ENCODE measurements at places on chromosomes 3 and 15.

DNA sequence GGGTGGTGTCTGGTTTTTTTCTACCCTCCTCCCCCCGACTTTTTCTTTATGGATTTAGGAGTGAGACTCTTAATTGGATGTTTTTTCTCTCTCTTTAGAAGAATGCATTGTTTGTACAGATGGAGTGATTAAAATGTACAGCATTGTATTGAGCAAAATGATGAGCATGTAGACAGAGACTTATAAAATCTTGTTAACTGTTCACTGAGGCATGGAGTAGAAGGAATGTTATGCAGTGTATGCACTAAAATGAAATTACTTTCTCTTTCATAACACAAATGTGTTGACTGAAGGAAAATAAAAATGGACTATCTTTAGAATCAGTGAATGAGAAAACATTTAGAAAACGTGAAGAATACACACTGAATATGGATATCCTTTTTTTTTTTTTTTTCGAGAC lies 39.8 kb downstream of the ZFAND6 start:
- no peak for DNase-seq

DNA sequence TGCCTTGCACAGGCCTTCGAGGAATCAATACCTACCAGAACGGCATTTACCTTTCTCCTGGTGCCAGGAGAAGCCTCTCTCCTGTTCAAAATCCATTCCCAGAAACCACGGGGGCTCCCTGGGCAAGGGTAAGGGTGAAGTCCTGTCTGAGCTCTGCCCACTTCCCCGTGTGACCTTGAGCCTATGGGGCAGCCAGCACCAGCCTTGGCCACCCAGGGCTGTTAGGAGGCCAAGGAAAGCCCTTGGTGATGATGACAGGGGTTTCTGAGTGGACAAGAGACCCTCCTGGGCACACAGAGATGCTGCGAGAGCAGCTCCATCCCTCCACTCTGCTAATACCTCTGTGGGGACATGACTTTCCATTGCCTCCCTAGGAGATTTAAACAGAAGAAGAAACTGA lies 5.9 kb downstream of the SCN5A start:
- no peak for DNase-seq

DNA sequence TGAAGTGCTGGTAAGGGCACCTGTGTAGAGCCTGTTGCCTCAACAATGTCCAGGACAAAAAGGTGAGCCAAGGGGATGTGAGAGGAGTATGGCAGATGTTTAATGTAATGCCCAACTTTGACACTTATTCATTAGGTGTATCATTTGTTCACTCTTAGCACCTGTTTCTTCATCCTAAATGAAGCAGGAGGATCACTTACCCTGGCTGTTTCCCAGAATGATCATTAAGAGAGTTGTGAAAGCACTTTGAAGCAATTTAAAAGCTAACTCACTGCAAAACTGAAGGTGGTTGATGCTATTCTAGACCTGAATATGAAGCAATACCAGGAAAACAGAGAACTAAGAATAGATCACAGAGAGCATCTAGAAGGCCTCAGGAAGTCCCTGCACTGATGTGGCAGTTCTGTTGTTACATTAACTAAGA lies 3.4 kb upstream of the HHLA2 start:
- no peak for DNase-seq

DNA sequence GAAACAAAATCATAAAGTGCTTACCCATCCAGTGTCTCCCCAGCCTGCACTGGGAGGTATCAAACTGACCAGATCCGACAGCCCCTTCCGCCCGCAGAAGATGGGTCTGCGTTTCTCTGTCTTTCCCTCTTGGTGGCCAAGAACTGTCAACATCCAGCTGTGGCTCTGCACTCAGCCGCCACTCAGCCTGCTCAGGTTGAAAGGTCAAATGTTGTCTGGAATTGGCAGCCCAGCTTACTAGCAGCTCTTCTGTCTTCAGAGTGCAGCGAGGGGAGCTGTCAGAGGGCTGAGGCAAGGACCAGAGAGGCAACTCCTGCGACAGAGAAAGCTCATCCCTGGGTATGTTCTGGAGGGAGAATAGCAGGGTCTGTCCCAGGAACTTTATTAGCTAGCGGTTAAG lies 45.4 kb downstream of the GOLGA6L2 start:
- no peak for DNase-seq

DNA sequence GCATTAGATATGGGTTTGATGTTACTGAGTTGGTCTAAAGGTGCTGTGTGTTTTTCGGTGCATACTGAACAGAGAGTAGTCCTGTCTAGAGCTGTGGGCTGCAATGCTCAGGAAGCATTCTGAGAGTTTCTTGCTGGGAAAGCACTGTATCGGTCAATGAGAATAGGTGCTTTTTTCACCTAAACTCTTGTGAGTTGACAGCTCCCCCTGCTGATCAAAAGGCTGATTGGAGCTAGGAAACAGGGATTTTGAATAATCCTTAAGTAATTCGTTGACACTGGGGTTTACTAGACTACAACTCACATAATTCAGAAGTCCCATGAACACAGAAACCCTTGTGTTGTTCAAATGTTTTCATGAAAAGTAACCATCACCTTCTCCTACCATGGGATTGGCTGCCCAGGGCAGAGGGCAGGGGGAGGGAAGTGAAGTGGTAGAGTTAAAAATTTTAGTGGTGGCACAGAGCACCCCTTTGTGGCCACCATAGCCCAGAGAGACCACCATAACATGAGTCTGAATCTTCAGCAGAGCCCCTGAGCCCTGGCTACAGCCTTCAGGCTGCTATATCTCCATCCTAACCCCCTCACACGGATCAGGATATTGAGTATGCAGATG lies 13.0 kb upstream of the MANF start:
- no peak for DNase-seq

DNA sequence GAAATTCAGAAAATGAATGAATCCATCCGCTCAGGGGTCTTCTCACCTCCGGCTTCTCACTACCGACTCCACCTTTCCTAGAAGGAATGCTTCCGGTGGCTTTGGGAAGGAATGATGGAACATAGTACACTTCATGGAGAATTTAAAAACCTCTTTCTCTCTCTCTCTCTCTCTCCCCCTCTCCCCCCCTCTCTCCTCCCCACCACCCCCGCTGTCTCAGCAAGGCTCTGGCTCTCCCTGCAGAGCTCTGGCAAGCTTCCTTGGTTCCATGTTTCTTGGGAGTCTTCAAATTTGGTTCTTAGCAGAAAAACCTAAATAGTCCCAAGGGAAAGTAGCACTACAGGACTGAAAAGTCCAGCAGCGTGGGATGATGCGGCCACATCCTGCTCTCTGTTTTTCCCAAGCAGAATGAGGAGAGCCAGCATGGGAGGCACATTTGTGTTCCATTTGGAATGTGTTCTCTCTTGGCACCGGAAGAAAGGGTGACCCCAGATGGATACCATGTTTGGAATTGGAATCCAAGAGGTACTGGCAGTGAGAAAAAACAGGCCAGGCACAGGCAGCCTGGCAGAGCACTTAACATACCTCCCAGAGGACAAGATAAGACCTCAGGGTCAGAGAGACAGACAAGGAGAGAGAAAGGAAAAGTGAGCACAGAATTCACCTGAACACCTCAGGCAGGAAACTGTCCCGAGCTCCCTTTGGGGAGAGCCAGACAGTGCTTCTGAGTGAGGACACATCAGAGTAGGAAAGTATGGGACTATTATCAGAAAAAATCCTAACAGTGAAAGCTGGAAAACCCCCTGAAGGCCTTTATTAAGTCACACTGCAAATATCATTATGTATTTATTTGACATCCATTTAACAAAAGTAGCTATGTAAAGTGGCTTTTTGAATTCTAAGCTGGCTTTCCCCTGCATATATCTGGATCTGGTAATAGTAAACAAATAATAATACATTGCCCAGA lies at the start of gene POPDC2:
TSS of gene POPDC2 (minus strand) at position 116 of the 967 bp plus-strand sequence. CDS start 166 bp downstream, outside the sequence.
- no peak for DNase-seq

- no peak for DNase-seq
Measured at GRCh38 chr3:124033360-124034015, 41.6 kb upstream of the ROPN1 start.

DNA sequence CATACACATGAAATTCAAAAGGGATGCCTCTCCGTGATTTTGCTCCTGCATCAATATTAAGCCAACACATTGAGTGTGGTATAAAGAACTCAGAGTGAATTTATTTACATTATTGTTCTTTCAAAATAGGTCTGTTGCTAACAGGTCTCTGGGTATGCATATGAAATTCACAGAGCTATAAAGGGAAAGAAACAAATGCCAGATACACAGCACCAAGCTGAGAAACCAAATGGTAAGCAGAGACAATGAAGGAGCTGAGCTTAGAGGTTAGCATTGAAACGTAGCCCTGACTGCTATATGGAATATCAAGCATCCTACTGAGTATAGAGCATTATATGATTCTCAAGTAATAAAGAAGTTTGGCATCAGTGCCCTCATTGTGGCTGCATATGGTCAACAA lies 712.9 kb downstream of the NSUN3 start:
- no peak for DNase-seq

- DNase-seq: peak; percentile 22
Measured at GRCh38 chr15:78103406-78104118, 11.2 kb downstream of the SH2D7 start.

- DNase-seq: no peak
Measured at GRCh38 chr3:81980596-81981494, 219.4 kb upstream of the GBE1 start.

DNA sequence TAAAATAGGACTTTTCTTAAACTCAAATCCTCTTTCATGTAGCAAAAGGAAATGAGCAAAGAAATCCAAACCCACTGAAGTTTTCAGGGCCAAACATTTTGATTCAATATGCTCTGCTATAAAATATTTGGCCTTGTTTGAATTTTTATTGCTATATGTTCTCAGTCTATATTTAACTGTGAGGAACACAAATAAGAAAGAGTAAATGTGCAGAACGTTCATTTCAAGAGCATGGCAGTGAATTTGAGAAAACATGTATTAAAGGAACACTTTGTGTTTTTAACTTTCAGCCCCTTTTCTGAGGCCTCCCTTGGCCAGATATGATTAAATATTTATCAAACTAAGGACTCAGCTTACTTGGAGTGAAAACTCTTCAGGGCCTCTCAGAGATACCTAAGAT lies 124.7 kb upstream of the CCNL1 start:
- DNase-seq: no peak

GRCh38 chr15:74141591-74141990 lies 11.2 kb downstream of the ISLR2 start:
- DNase-seq: no peak

GRCh38 chr3:148873977-148874376 lies 8.9 kb downstream of the CPA3 start:
- no peak for DNase-seq

GRCh38 chr15:57411945-57412768 lies 35.9 kb downstream of the CGNL1 start:
- no peak for DNase-seq

GRCh38 chr3:187027531-187028278 lies 97.4 kb downstream of the ST6GAL1 start:
- DNase-seq: no peak

DNA sequence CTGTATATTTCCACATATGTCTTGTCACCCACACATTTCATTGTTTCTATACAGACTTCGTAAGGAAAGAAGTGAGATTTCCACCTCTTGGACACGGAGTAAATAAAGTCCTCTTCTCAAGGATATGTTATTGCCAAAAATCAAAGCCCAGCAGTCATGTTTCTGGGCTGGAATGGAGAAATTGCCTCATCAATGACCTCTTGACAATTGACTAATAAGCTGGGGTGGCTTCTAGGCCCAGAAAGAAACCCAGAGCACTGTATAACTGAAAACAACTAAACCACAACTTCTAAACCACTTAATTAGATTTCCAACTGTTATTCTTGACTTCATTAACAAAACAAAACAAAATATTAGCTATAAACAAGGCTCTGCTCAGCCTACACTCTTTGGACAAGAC lies 56.4 kb upstream of the SLC24A5 start:
- DNase-seq: no peak

DNA sequence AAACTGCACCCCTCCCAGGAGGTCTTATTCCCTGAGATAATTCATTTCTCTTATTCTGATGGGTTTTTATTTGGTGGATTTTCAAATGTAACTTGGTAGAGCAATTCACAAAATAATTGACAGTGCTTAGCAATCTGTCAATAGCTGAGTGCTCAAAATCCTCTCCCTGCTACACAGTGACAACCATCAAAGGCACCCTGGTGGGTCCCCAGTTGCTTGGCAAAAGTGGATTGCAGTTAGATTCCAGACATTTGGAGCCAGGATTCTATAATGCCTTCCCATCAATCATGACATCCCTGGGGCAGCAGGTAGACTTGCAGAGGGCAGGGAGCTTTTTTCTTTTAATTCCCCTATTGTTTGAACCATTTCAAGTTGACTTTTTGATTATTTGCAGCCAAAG lies 59.0 kb downstream of the FHIT start:
- DNase-seq: no peak

DNA sequence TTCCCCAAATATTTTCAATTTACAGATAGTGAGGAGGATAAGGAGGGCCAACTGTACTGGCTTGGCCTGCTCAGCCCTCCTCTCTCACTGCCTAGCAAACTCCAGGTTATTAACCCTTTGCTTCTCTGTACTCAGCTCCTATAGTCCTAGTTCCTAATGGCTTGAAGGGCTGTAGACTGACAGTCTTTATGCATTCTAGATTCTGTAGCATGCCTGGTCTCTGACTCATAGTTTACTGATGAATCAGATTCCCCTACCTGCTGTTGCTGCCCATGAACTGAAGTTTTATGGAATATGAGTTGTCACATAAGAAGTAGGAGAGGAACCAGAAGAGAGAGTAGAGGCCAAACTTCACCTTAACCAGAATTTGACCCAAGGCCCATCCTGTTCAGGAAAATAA lies 27.1 kb upstream of the MAP3K13 start:
- no peak for DNase-seq
